T-cell (primary cell): ENCODE measurements at places on chromosomes 16 and 17.

- no peaks in the 10 kb centered on the region for H3K36me3 ChIP-seq
- peaks cover 52% of the 10 kb centered on the region for H3K27me3 ChIP-seq
- no peak overlapping the region for H3K4me3 ChIP-seq
- H3K27ac ChIP-seq = no peak overlapping the region
Observed at GRCh38 chr16:2815299-2815771, 1.7 kb upstream of the PRSS21 start.

DNA sequence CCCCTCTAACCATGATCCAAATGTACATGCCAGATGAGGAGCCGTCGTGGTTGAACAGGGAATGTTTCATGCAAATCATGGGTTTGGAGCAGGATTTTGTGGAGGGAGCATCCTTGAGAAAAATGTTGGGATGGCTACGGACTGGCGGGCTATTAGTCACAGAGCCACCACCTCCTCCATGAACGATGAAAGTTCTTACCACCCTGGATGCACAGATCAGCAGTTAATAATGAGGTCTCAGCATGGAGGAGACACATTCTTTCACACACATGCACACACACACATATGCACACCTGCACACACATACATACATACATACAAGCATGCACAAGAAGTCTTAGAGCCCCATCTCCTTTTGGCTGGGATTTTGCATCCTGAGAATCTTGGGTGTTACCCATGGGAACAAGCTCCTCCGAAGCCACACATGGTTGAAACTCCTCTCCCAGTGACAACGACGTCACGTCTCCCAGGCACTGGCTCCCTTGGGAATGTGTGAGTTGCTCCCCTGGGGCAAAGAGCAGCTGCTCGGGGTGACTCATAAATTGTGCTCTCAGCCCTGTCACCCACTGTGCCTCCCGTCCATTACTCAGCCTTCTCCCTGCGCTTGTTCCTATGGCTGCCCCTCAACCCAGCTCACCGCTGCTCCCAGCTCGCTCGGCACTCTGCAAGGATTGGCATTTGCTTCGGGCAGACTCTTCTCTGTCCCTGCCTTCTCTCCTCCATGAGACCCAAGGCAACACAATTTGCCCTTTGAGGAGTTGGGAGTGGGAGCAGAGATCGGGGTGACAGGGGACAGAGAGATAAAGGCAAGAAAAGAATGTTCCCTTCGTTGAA, 344.6 kb downstream of the SOX9 start:
- H3K27ac ChIP-seq = no peak overlapping the region
- H3K36me3 ChIP-seq = no peaks in the 10 kb centered on the region
- no peak overlapping the region for H3K4me3 ChIP-seq
- no peaks in the 10 kb centered on the region for H3K27me3 ChIP-seq
- no peak for DNase-seq

DNA sequence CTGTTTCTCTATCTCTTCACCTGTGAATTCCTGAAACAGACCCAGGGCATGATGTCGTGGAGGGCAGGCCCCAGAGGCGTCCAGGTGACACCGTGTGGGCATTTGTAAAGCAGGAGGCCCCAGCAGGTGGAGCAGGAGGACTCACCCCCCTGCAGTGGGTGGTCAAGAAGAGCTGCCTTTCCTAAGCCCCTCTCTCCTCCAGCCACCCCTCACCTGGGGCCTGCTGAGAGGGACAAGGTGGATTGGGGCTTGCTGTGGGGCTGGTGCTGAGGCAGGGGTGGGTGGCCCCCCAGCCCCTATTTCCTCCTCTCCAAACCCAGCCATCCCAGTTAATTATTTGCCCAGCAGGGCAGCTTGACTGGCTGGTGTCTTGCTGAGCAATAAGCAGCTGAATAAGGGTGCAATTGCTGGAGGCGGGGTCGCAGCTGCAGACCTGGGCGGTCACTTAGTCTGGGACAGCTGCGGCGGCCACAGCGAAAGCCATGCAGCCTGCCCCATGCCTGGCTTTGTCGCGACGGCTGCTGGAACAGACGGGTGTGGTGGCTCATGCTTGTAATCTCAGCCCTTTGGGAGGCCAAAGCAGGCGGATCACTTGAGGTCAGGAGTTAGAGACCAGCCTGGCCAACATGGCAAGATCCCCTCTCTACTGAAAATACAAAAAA, 56.4 kb downstream of the JPH3 start:
- no peaks in the 10 kb centered on the region for H3K36me3 ChIP-seq
- no peaks in the 10 kb centered on the region for H3K27me3 ChIP-seq
- H3K27ac ChIP-seq = no peak overlapping the region
- H3K4me1 ChIP-seq = no peaks in the 10 kb centered on the region
- H3K4me3 ChIP-seq = no peak overlapping the region

DNA sequence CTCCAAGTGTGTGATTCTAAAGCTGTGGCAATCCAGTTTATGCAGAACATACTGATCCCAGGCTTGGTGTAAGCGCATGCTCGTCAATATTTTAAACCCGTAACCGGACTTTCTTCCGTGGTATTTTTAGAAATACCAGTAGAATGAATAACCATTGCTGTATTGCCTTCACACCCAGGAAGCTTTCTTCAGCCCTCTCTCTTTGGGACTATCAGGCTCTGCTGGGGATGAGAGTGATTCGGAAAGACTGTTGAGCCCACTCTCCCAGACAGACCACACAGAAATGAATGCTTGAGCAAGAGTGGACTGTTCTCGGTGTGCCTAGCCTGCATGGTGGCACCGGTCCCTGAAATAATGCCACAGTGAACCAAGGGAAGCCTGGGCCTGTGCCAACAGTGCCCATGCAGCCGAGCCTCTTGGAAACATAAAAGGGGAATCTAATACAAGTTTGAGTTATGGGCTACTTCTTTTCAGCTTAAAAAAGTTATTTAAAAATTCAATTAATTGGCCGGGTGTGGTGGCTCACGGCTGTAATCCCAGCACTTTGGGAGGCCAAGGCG, 89.9 kb upstream of the ELAC2 start:
- no peaks in the 10 kb centered on the region for H3K36me3 ChIP-seq
- no peaks in the 10 kb centered on the region for H3K27me3 ChIP-seq
- no peak for DNase-seq
- no peak overlapping the region for H3K27ac ChIP-seq
- H3K4me1 ChIP-seq = no peaks in the 10 kb centered on the region

- H3K4me1 ChIP-seq = no peaks in the 10 kb centered on the region
- no peaks in the 10 kb centered on the region for H3K36me3 ChIP-seq
- H3K27ac ChIP-seq = no peak overlapping the region
- no peak for DNase-seq
Observed at GRCh38 chr16:73231379-73231778, 183.5 kb upstream of the ZFHX3 start.

DNA sequence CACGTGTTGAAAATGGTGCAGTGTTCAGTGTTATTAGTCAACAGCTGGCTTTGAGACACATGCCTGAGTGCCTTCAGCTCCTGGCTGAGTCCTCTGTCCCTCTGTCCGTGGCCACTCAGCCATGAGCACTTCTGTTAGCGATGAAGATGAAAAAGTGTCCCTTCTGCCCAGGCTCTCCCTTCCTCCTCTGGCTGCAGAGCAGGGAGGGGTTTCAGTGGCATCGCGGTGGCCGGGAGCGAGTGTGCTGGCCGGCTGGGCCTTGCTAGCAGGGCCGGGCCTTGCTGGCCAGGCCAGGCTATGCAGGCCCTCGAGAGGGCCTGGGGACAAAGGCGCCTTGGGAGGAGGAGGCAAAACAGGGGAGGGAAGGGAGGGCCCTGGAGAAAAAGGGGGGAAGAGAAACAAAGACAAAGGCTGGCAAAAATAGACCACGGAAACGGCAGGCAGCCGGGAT, 47.7 kb downstream of the CMIP start:
- H3K4me3 ChIP-seq = no peak overlapping the region
- H3K27ac ChIP-seq = no peak overlapping the region
- no peaks in the 10 kb centered on the region for H3K36me3 ChIP-seq
- DNase-seq = no peak

- H3K4me3 ChIP-seq = no peak overlapping the region
- H3K27me3 ChIP-seq = no peaks in the 10 kb centered on the region
- H3K4me1 ChIP-seq = no peaks in the 10 kb centered on the region
- no peak overlapping the region for H3K27ac ChIP-seq
- DNase-seq = no peak
Observed at GRCh38 chr17:64337676-64338075, 53.0 kb downstream of the PECAM1 start.

DNA sequence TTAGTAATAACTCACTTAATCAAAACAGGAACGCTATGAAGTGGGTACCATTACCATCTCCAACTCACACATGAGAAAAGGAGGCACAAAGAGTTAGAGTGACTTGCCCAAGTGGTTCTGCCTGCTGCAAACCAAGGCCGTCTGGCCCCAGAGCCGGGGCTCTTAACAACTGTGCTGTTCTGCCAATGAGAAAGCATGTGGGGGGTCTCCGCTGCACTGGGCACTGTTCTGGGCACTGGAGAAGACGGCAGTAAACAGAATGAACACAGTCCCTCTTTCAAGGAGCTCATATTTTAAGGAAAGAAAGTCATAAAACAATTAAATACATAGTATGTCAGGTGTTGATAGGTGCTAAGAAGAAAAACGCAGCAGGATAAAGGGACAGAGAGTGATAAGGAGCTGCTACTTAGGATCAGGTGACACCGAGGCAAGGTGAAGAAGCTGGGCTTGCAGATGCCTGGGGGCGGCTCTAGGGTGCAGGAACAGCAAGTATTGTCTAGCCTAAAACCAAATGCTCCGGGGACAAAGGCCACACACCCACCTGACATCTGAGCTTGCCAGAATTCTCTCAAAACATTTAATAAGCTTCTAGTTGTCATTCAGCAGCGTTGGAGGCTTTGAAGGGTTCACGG, 6.5 kb downstream of the STX8 start:
- no peak for DNase-seq
- no peaks in the 10 kb centered on the region for H3K27me3 ChIP-seq
- H3K27ac ChIP-seq = no peak overlapping the region

DNA sequence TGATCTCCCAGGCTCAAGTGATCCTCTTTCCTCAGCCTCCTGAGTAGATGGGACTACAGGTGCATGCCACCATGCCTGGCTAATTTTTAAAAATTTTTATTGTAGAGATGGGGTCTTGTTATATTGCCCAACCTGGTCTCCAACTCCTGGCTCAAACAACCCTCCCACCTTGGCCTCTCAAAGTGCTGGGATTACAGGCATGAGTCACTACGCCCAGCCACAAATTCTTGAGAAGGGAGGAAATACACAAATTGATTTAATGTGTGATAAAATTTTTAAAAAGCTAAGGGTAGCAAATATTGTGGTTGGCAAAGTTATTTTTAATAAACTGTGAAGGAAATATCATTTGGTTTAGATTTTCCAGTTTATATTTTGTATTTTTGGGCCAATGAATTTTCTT, 9.6 kb downstream of the ITGAD start:
- no peaks in the 10 kb centered on the region for H3K36me3 ChIP-seq
- no peak for DNase-seq
- H3K4me1 ChIP-seq = no peaks in the 10 kb centered on the region
- H3K27me3 ChIP-seq = no peaks in the 10 kb centered on the region
- H3K27ac ChIP-seq = no peak overlapping the region
- H3K4me3 ChIP-seq = no peak overlapping the region

DNA sequence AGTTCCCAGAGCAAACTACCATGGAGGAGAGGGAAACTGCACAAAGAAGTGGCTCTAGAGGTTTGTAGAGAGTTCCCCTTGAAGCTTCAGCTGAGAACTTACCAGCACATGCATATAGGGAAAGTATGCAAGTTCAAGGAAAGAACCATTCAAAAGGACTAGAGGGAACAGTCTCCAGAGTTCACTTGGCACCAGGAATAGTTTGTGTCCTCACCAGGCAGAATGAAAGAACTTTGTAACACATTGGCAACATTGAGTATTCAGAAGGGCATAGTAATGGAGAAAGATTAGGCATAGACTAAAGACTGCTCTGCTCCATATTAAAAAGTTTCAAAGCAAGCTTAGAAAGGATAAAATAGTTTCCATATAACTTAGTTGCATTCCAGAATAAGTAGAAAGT, 155.4 kb upstream of the TOM1L1 start:
- DNase-seq = no peak
- no peaks in the 10 kb centered on the region for H3K36me3 ChIP-seq
- no peak overlapping the region for H3K4me3 ChIP-seq
- H3K27me3 ChIP-seq = no peaks in the 10 kb centered on the region
- H3K27ac ChIP-seq = no peak overlapping the region

GRCh38 chr17:42373896-42374295, 14.3 kb downstream of the STAT3 start:
- H3K27ac ChIP-seq = no peak overlapping the region
- peaks cover 4% of the 10 kb centered on the region for H3K36me3 ChIP-seq
- DNase-seq = no peak
- no peak overlapping the region for H3K4me3 ChIP-seq
- H3K4me1 ChIP-seq = peaks cover 2% of the 10 kb centered on the region
- no peaks in the 10 kb centered on the region for H3K27me3 ChIP-seq
